ENCODE measurements at places on chromosomes 6 and 20.

- no peak for DNase-seq
Observed at GRCh38 chr6:80339421-80339820, 232.9 kb downstream of the BCKDHB start.

- DNase-seq = no peak
Observed at GRCh38 chr6:145092554-145092953, 642.8 kb downstream of the EPM2A start.

GRCh38 chr6:157879873-157880254 lies 56.8 kb downstream of the SNX9 start:
- no peak for DNase-seq

DNA sequence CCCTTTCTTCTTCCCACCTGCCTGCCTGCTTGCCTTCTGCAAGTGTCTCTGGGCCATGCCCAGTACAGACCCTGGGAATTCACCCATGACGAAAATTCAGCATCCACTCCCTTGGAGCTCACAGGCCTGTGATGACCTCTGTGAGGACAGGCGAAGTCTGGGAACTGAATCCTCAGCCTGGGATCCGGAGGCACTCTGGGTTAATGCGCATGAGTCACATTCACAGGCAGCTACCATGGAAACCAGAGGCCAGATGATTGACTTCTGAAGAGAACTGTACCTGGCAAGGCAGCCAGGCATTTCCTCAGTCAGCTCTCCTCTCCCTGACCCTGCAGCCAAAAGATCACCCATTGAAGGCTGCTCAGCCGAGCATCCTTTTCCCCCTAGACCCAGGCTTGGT lies 41.0 kb downstream of the SLC9A8 start:
- DNase-seq = no peak

- DNase-seq = no peak
Observed at GRCh38 chr6:149247385-149247763, 70.1 kb upstream of the TAB2 start.

DNA sequence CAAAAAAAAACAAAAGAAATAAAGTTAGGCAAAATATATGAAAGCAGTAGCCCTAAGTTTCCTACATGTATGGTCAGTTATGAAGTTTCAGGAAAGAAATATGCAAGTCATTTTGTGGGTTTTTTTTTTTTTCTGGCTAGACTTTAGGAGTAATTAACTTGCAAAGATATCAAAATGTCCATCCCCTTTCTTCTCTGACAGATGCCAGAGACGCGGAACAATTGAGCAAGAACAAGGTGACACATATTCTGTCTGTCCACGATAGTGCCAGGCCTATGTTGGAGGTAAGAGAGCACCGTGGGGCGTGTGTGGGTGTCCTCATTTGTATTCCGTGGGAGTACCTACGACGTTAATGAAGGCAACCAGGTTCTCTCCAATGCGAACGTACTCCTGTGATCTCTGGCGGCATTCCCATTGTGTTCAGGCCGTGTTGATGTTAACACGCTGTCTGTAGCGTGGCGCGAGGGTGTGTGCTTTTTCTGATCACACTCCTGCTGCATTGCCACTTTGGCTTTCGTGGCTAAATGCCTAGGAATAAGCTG lies 19.5 kb downstream of the DUSP22 start:
- DNase-seq = no peak

DNA sequence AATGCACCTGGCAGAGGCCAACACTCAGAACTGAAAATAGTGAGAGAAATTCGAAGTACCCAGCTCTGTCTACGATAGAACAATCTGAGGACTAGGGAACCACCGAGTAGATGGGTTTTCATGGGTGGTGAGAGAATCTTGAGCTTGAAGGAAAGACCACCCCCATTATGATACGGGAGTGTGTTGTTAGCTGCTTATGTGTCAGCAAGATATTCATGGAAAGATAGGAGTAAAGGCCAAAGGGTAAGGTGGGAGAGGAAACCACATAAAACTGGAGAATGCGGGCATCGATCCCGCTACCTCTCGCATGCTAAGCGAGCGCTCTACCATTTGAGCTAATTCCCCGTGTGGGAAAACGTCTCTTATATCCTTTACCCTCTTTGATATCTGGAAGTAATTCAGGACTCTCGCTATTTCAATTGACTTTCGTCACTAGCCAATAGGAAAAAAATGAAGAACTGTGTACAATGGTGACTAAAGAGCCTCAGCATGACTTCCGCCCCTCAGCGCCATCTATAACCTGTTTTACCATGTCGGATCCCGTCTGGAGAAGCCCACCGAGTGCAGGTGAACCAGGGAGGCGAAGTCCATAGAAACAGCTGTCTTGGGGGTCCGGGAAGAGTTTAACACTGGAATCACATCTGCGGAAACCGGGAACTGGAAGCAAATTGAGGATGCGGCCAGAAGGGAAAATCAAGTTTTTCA lies 25.0 kb upstream of the ABT1 start:
- DNase-seq = peak; percentile 76

DNA sequence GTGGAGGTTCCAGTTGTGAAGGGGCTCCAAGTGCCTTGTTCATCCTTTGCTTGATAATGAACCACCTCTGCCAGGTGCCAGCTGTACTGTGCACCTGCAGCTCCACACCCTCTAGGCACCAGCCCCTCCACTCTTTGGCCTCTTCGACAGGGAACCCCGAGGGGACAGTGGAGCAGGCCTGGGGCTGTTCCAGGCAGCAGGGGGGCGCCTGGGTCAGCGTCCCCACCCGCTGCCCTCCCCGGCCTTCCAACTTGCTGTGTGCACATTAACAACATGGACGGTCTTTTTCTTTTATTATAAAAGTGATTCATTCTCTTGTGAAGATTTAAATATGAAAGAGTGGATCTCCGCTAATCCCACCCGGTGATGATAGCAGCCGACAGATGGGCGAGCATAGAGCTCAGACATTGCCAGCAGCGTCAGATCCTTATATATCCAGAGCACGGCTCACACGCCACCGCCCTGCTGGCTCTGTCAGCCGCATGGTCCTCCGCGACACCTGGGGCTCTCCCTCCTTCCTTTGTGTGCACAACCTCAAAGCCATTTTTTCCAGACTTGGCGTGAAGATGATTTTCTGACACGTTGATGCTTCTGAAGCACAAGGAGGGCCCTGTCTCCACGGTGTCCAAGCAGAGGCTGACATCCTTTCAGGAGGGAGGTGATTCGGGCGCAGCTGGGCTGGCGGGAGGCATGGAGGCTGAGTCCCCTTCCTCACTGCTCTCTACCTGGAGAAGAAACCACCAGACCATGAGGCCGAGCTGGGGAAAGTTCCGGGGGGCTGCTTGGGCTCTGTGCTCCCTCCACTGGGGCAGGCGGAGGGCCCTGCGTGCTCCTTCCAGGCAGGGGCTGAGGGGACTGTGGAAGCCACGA lies 22.2 kb upstream of the MRGBP start:
- DNase-seq = no peak

DNA sequence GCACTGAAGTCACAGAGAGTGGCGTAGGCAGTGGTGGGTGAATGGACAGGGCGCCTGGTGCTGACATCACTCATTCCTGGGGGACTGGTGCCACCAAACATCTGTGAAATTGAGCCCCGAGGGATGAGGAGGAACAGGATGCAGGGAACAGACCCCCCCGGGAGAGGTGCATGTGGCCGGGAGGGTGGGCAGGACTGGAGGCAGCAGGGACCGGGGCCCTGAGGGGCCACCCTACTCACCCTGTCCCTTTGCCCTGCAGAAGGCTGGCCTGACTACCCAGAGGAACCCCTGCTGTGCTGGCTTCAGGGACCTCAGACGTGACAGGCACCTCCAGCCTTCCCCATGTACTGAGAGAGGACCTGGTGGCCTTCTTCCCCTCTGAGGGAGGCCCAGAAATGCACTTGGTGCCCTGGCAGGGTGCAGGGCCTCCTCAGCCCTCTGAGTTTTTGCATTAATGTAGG lies 25.1 kb downstream of the SYNDIG1 start:
- DNase-seq = no peak

DNA sequence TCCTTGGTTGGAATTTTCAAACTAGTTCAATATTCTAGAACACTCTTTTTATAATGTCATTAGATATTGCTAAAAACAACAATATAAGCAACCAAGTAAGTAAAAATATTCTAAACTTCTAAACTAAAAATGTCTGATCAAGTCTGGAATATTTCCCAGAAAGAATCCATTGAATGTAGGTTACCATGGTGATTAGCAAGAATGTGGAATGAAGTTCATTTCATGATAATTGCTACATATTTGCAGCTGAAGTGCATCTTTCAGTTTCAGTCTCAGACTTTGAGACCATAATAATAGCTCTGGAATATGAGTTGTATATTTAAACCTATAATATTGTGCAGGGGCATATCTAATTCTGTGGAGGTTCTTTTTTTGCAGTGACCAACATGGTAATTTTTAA lies 61.0 kb upstream of the NKAIN2 start:
- DNase-seq = no peak

DNA sequence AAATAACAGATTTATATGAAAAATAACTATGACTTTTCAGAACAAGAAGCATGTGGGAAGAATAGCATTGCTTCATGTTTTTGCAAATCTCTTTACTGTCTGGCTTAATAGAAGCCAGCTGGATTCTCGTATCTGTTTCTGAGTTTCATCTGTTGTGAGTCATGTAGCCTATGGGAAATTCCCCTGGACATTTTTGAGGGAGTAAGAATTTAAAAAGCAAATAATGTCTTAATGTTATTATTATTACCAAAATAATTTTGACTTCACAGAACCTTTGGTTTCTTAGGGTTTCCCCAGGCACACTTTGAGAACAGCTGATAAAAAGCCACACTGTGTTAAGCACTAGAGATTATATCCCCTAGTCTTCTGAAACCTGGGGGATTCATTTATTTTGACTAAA lies 75.8 kb downstream of the SYCP2L start:
- DNase-seq = no peak

DNA sequence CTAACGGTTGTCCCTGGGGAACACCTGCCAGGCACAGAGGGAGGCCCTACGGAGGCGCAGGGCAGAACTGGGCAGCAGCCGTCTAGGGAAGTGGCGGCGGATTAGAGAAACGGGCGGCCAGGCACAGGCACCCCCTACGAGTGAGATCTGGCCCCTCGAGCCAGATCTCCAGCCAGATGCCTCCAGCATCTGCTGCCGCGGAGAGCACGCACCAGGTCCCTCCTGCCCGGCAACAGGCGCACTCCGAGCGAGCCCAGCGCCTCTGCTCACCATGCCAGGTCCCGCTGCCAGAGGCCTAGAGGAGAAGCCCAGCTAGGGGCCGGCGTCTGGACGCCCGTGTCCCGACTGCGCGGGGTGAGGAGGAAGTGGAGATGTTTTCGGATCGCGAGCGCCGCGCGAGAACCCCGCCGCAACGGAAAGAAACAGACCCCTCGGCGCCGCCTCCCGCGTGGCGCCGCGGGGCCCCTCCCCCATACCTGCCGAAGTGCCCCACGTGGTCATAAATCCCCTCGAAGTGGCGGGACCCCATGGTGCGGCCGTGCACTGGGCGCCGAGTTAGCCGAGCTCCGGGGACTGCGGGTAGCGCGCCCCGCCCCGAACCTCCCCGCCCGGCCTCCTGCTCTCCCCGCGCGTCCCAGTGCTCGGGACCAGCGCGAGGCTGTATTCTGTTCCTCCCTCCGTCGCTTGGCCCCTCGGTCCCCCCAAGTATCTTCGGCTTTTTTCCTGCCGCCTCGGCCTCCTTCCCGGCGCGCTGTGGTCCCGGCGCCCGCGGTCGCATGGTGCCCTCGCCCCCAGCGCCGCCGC lies at the start of gene SLC22A16:
Gene SLC22A16, minus strand, starts transcription at position 568 of the 804 bp plus-strand sequence. Its CDS starts 39 bp downstream, at position 529.
- DNase-seq = peak; percentile 63

DNA sequence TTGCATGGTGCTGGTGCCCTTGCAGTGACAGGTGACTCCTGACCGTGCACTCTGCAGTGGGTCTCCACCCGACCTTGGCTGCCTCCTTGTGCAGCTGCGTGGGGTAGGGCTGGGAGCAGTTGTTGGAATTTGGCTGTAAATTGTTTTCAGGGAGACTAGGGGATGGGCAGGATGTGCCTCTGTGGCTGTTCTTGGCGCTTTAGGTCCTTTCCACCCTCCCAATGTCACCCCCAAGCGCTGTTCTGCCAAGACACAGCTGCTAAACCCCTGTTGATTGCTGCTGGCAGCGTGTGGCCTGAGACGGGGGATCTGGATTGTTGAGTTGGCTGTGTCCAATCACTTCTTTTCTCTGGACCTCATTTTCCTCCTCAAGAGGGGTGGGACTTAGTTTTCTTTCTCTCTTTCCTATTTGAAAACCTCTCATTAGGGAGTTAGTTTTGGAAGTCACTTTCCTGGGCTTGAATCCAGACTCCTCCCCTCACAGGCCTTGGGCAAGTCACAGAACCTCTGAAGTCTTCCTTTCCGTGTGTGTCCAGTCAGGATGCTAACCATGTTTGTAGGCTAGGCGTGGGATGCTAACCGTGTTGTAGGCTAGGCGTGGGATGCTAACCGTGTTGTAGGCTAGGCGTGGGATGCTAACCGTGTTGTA lies 8.5 kb downstream of the IGF2R start:
- DNase-seq = no peak

GRCh38 chr20:16710781-16711180 lies 19.0 kb upstream of the SNRPB2 start:
- no peak for DNase-seq

- no peak for DNase-seq
Observed at GRCh38 chr20:45153752-45154151, 20.9 kb upstream of the PI3 start.

DNA sequence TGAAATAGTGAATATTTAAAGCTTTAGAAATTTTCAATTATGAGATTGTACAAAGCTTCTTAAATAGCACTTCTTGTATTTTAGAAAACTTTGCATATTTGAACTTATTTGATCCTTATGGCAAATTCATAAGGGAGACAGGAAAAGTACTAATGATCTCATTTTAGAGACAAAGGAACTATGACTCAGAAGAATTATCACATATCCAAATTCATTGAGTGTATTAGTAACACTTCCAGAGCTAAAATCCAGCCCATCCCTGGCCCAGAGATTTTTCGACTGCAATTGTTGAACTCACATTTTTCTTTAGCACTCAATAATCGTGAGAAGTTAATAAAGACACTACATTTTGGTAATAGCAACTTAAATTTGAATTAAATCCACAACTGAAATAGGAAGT lies 704.3 kb downstream of the EPM2A start:
- no peak for DNase-seq

GRCh38 chr6:156691018-156691417 lies 86.2 kb upstream of the ARID1B start:
- DNase-seq = no peak
